COLO829 (cell line): ENCODE measurements at places on chromosomes 3 and 15.

GRCh38 chr15:53591041-53591440 is 168.4 kb downstream of the WDR72 start:
- DNase-seq, result no peak

DNA sequence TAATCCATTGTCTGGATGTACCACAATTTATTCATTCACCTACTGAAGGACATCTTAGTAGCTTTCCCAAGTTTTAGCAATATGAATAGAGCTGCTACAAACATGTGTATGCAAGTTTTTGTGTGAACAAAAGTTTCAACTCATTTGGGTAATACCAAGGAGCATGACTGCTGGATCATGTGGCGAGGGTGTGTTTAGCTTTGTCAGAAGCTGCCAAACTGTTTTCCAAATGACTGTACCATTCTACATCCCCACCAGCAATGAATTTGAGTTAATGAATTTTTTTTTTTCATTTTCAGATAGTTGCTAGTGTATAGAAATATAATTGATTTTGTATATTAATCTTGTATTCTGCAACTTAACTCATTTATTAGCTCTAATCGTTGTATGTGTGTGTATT is 20.0 kb upstream of the ELP6 start:
- no peak for DNase-seq

- DNase-seq, result no peak
Observed at GRCh38 chr3:14378415-14378814, 24.0 kb upstream of the SLC6A6 start.

DNA sequence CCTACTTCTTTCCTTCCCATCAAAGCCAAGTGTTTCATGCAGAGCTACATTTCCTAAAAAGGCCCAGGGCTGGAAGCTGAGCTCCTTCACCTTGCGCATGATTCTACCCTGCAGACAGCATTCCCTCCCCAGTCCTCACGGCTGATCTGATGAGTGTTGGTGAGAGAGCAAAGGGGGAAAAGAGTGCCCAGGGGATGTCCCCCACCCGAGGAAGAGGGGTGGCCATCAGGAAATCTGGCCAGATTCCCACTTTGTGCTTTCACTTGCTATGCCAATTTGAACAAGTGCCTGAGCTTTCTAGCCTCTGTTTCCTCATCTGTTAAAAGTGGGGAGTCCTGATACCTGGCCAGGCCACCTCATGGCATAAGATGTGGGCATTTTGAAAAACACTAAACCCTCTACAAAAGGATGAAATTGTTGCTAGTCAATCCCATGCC is 231.0 kb upstream of the TLE3 start:
- DNase-seq, result no peak

- peak; percentile 95 for DNase-seq
Observed at GRCh38 chr3:186209810-186210752, 101.2 kb upstream of the ETV5 start.
